ENCODE measurements at places on chromosomes 1 and 21. TPM values are rescaled to one million over a fixed set of nuclear protein-coding genes. Genes with fewer than 3 reads are reported as not detected.

LCE1A gene
- total RNA-seq, result not detected

ITLN2 gene
- not detected for total RNA-seq

UBL4B gene
- total RNA-seq, result not detected

AMY1C gene
- total RNA-seq, result not detected

SPRR2F gene
- not detected for total RNA-seq

KRTAP7-1 gene
- total RNA-seq, result not detected

Data from activated T-helper 2 cell treated with anti-CD3 and anti-CD28 coated beads, Interferon-gamma antibody, Interleukin-2, Interleukin-4, amounts not matched to agents 10 μg/mL and 5 μg/mL and 100 μg/mL, durations not matched to agents 14 hours and 24 hours and 36 hours (primary cell).